ENCODE measurements at places on chromosomes 7 and 10.

GRCh38 chr10:58027426-58027825 is 240.3 kb downstream of the IPMK start:
- DNase-seq = no peak

GRCh38 chr10:75176736-75177135 is 33.9 kb upstream of the VDAC2 start:
- no peak for DNase-seq

GRCh38 chr10:78212060-78212785 is 178.6 kb downstream of the RPS24 start:
- DNase-seq = peak; percentile 58

GRCh38 chr7:75914169-75914654 is 743 bp upstream of the POR start:
- DNase-seq = no peak

DNA sequence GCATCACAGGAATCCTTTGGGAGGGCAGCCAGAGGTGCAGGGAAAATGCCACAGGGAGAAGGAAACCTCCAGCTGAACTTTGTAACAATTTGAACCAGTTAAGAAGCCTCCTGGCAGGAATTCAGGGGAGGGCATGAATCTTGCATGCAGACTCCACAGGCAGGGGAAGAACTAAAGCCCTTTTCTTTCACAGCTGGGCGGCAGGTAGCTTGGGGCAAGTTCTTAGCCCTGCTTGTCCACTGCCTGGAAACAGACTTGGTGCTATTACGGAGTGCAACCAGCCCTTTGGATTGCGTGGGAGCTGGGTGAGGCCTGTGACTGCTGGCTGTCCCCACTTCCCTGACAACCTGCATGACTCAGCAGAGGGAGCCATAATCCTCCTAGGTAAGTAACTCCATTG is 51.7 kb upstream of the ADAM12 start:
- no peak for DNase-seq

DNA sequence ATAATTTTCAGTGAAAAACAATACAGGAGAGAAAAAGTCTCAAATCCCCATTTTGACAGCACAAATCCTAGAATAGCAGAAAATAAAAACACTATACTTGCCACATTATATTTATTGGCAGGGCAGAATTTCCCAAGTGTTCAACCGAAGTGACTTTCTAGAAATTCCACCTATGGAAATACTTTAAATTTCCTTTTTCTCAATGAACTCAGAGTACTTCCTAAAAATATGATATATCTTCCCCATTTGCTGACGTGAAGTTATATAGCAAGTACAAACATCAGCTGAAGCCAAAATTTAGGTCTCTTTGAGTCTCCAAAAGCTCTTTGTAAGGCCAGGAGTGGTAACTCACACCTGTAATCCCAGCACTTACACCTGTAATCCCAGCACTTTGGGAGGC is 83.3 kb downstream of the NT5C2 start:
- no peak for DNase-seq

GRCh38 chr10:96878057-96878456 is 46.0 kb downstream of the LCOR start:
- DNase-seq = no peak

- no peak for DNase-seq
Observed at GRCh38 chr7:156907656-156908055, 14.7 kb upstream of the LMBR1 start.

DNA sequence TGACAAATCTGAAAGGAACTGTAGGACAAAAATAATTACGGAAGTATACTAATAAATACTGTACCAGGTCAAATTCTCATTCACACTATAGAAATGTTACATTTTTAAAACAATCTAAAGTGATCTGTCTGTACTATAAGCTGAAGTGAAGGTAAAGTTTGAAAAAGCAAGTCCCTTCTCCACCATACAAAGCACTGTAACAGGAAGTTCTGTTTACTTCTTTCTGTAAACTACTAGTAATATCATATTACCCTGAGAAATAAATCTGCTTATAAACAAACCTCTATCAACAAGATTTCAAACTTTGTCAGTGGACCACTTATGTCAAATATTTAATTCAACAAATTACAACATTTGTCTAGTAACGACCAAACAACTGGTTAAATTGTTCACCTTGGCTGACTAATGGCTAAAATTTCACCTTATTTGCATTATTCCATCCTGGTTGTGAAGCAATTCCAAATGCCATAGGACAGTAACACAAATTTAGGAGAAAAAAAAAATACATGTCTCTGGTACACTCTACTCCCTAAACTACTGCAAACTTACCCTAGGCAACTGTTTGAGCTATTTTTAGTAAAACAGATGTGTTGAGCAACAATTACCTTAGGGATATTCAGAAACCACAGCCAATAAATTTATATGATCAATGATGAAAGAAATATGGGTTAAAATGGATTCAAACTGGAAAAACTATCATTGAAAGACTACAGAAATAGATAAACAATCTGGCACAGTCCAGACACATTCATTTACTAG is 126.0 kb downstream of the NRBF2 start:
- no peak for DNase-seq

GRCh38 chr7:122423591-122423990 is 119.0 kb upstream of the FEZF1 start:
- DNase-seq = no peak

DNA sequence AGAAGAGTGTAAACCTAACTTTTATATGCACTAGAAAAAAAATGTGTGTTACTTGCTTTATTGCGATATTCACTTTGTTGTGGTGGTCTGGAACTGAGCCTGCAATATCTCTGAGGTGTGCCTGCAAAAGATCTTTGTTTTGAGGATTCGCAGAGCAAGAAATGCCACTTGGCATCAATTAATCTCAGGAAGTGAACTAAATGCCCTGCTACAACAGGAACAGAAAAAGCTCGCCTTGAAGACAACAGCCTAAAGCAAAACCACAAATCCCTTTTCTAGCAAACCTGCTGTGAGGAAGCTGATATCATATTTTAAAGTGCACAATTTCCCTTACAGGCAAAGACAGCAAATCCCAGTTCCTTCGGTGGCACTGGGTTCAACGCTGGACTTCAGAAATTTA is 675.8 kb downstream of the KCNMA1 start:
- DNase-seq = no peak

- no peak for DNase-seq
Observed at GRCh38 chr7:139908792-139909191, 79.7 kb downstream of the TBXAS1 start.

DNA sequence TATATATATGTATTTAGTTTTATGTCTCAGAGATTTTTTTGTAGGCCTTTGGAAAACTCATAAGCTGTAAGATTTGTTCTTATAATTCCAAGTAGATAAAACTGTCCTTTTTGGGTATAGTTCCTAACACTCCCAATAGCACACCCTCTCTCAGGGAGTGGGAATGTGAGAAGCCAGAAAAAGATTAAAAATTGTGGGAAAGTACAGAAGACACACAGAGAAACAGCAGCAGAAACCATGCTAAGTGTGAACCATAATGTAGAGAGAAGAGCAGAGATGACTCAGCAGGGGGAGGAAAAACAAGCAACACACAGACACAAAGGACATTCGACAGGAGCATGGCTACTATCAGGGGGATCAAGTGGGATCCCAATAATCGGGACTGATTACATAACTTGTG is 401.6 kb downstream of the MAGI2 start:
- no peak for DNase-seq

DNA sequence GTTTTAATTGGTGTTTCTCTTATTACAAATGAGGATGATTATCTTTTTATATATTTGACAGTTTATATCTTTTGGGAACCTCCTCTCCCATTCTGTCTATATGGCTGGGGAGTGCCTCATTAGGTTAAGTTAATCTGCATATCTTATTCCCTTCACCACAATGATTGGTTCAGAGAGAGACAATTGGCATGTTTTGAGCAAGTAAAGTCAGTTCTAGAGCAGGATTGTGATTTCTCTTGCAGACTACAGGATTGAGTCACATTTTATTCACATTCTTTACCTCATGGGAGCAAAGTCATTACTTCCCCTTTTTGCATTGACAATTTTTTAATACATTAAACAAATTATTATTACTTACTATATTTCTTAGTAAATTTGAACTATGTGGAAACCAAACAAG is 345.6 kb downstream of the MDFIC start:
- no peak for DNase-seq

- no peak for DNase-seq
Observed at GRCh38 chr7:8161364-8161828, 100.6 kb downstream of the ICA1 start.

DNA sequence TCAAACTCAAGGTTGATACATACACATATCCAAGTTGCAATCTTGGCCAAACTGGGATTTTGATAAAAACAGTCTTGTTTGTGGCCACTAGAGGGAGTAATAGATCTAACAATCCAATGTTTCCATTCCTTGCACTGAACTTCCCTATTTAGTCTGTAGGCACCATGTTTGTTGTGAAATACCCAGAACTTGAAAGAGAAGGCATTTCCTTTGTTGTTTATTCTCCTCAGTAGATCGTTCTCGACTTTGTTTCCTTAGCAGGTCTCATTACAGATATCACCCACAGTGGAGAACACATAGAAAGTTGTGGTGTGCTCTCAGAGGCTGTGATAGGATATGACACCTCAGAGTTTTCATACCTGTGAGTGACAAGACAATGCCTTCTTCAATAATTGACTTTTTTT is 70.3 kb upstream of the MXI1 start:
- no peak for DNase-seq

GRCh38 chr7:20323595-20323994 is 7.1 kb upstream of the ITGB8 start:
- DNase-seq = no peak

DNA sequence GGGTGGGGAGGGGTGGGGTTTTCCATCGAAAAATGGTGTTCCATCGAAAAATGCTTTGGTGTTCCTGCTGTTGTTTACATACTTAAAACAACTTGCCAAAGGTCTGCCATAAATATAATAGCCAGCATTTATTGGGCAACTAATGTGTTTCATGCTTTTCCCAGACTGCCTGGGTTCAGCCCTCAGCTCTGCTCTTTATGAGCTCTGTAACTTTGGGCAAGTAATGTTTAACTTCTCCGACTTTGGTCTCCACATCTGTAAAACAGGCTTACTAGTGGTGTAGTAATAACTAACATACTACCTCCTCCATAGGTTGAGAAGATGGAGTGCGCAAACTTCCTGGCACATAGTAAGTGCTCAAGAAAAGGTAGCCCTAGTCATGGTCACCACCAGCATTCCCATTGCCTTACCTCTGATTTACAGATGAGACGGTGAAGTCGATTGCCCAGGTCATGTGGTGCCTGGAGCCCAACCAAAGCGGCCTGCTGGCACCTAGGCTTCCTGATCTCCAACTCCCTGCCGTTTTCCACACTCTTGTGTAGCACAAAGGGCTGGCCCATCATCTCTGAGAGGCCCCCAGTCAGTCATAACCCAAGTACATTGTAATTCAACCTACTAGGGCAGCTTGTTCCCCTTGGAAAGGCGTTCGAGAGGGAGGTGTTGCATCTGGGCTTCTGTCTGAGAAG is 8.9 kb downstream of the ZMIZ1 start:
- no peak for DNase-seq

GRCh38 chr10:132654708-132655661 is 117.4 kb downstream of the INPP5A start:
- DNase-seq = peak; percentile 61

DNA sequence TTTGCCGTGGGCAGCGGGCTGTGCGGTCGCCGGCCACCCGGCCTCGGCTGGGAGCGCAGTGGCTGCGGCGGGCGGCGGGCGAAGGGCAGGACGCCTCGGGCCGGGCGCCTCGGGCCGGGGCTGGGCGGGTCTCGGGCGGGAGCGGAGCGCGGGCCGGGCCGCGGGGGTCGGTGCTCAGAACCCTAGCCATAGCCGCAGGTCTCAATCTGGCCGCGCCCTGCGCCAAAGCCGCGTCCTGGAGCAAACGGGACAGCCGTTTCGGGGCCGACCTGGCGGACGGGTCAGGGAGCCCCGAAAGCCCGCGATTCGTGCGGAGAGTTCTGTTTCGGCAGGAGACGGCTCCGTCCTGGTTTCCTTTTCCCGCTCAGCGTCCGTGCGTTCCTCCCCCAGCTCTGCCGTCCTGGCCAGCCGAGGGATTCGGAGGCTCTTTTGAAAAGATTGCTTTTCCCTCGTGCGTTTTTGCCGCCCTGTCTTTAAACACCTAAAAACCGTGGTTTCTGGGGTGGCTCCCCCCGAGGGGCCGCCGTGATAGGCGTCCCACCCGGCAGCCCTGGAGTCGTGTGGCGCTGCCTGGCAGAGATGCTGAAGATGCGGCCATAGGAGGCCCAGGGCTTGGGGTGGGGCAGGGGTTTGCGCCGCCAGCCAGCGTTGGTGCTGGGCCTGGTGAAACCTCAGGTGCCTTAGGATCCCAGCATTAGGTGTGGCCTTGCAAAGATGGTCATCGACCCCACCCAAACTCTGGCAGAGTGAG is 727 bp downstream of the RET start:
- no peak for DNase-seq

DNA sequence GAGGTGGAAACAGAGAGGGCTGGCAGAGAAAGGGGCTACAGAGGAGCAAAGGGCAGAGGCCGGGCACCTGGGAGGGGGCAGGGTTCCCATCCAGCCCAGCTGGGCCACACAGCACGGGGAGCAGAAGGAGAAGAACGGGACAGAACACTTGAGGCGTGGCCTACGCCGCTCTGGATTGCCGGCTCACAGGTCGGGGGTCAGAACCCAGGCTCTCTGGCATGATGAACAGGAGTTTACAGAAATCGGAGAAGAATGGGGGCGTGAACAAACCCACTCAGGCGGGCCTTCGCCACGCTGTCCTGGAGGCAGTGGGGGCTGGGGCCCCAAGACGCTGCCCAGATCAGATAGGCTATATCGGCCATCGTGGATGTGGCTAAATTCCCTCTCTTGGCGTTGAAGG is 362.2 kb upstream of the SHH start:
- DNase-seq = no peak

DNA sequence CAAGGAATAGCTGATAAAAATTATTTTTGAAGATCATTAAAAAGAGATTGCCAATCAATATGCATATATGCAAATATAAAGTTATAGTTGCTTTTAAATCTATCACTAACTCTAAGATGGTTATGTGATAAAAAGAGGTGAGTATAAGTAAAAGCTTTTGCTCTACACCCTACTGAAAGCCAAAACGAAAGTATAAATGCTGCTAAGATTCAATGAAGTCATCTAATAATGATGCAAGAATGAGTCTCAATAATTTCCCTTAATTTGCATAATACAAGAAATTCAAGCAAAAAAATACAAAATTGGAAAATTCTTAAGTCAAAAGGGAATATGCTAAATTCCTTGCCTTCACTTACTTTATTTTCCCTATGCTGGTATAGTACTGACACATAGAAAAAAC is 75.2 kb downstream of the WAPL start:
- DNase-seq = no peak
